ENCODE measurements at places on chromosomes 5 and 9. TPM values are rescaled to one million over a fixed set of nuclear protein-coding genes. Genes with fewer than 3 reads are reported as not detected.

Gene HTR1A
- not detected for total RNA-seq

Gene NINJ1
- 38.4 TPM for total RNA-seq

GRCh38 chr5:88045165-88045564, 223.5 kb downstream of the TMEM161B start:
- DNase-seq, result no peak

DNA sequence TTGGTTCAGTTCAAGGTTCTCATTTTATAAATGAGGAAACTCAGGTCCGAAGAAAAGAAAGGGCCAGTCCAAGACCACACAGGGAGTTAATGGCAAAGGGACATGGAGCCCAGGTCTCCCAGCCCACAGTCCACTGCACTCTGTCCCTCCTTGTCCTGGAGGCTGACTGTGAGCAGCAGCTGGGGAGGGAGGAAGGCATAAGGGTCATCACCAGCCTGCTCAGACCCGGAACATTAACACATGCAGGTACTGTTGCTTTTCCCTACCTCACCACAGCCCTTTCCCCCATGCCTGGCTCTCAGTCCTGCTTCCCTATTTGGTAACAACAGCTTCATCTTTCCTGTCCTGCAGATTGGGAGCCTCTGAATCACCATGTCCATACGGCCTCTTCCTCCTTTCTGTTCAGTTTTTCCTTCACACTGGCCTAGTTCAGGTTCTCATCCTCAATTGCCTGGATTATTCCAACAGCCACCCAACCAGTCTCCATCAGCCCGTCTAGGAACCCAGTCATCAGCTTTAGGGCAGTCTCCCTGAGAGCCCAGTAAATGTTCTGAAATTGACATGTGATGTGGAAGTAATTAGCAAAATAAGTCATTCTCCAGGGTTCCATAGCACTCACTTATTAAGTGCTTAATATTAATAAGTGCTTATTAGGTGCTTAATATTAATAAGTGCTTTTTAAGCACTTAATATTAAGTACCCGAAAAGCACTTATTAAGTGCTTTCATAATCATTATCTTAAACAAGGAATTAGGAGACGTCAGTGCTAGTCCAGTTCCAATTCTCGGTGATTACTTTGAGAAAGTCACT, 4.3 kb downstream of the GPX3 start:
- DNase-seq, result no peak

Gene C6
- 84.1 TPM for total RNA-seq

Gene LRRC19
- total RNA-seq, result not detected

GRCh38 chr5:133304178-133304577, 252.4 kb downstream of the HSPA4 start:
- no peak for DNase-seq

Gene SMIM32
- total RNA-seq, result not detected

GRCh38 chr5:35041261-35041660, 6.5 kb downstream of the AGXT2 start:
- DNase-seq, result no peak

GRCh38 chr5:665541-665955, 27.6 kb downstream of the TPPP start:
- DNase-seq, result no peak

GRCh38 chr9:129146441-129146941, 31.6 kb downstream of the IER5L start:
- no peak for DNase-seq

- no peak for DNase-seq
Measured at GRCh38 chr5:1130218-1130946, 18.5 kb upstream of the SLC12A7 start.

DNA sequence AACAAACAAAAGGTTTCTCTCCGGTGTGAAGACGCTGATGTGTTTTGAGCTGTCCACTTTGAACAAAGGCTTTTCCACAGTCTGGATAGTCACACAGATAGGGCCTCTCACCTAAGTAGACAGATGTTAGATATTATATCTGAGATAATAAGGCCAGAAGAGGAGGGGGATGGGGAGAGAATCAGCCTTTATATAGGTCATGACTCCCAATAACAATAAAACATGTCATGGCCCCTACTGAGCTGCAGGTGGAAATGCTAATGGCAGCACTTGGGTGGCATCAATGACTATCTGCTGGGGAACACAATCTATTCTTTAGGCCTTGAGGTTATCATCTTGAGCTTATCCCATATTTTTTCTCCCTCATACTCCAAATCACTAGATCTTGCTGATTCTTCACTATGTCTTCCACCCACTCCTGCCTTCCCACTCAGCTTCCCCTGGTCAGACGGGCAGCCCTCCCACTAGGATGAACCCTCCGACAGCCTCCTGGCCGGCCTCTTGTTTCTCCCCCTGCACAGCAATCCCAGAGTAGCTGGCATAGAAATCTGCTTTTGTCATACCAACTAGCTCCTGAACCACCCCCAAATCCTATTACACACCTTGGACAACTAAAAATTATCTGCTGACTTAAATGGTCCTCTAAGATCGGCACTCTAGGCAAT, 11.5 kb upstream of the SLC35D2 start:
- no peak for DNase-seq

DNA sequence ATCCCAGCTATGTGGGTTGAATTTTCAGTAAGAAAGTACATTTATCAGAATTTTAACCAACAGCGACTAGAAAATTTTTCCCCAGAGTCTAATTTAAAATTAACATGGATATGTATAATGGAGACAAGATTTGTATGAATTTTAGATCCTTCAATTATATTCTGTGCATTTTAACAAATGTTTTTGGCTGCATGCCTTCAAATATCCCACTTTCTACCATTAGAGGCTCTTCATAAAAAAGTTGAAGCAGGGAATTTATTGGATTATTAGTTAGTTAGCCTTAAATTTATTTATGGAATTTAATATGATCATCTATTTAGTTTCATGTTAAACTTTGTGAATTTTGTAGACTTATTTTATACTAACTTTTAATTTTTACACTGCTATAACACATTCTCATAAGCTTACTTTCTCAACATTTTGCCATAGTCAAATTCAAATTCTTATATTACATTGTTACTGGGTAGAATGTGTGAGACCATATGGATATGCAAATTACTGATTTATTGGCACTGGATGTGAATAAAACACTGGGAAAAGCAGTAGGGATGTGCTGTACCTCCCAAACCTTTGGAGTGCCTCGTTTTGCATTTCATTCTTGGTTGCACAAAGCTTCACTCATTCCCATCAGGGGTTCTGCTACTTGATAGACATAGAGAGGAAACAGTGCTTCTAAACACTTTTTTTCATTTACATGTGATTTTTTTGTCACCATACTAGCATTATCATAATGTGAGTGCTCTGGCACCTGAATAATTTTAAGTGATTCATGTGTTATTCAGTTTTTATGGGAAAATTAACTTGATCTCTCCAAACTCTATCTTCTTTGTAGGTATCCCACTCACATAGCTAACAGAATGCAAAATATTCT, 491.8 kb upstream of the COX7C start:
- DNase-seq, result no peak

GRCh38 chr9:80794197-80794596, 895.1 kb downstream of the TLE1 start:
- DNase-seq, result no peak
